ENCODE measurements at places on chromosomes 5 and 9. TPM values are rescaled to one million over a fixed set of nuclear protein-coding genes. Genes with fewer than 3 reads are reported as not detected.

CDKN2B-AS1 gene
- total RNA-seq, result 4.8 TPM

LCN2 gene
- not detected for total RNA-seq

BHMT gene
- not detected for total RNA-seq

PRLR gene
- 0.18 TPM for total RNA-seq

SPAAR gene
- total RNA-seq, result 0.18 TPM

PCDHGC4 gene
- total RNA-seq, result 1.7 TPM

OTP gene
- total RNA-seq, result not detected

PLAC8L1 gene
- not detected for total RNA-seq

FAM169A gene
- 0.09 TPM for total RNA-seq

ORM2 gene
- not detected for total RNA-seq

ZFP62 gene
- total RNA-seq, result 19.0 TPM

SLCO6A1 gene
- not detected for total RNA-seq

CCL27 gene
- not detected for total RNA-seq

GRM6 gene
- total RNA-seq, result not detected

OBP2B gene
- total RNA-seq, result not detected

WWC1 gene
- total RNA-seq, result 1.8 TPM
